ENCODE measurements at places on chromosomes 2 and 18.
A peak's percentile ranks its signal among the peaks of the same experiment; 100 is the strongest.

GRCh38 chr2:222797871-222798270 lies 63.0 kb upstream of the ACSL3 start:
- no peak for DNase-seq

GRCh38 chr2:232713505-232713904 lies 16.4 kb downstream of the GIGYF2 start:
- no peak for DNase-seq

GRCh38 chr2:55156326-55156725 lies 75.8 kb downstream of the CLHC1 start:
- DNase-seq: no peak

DNA sequence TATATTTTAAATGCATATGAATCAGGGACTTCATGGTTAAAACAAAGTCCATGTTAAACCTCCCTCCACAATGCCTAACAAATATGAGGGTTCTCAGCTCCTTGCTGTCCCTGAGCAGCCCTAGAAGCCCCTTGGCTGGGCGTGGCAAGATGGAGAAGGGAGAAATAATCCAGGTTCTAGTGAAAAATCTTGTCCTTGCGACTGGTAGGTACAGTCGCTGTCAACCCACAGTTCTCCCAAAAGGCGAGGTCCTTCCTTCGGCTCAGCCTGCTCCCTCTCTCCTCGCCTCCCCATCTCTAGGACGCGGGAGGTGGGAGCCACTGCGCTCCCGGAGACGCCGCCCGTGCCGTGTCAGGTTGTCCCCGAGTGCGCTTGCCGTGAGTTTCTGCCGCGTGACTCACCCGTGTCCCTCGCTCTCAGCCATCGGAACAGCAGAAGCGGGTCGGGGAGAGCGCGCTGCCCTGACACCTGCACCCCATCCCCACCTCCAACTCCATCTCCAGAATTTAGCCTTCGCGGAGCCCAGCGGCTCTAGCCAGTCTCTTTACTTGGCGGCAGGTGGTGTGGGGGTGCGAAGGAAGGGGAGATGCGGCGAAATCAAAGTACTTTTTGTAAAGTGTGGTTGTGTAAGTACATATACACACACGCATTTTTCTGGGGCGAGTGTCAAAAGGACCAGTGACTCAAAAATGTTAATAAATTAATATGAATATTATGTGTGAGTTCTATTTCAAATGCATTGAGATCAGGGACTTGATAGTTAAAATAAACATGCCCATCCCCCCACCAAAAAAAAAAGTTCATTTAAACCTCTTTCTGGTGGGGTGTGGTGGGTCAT lies 65.1 kb upstream of the TMEM17 start:
- DNase-seq: no peak

- DNase-seq: no peak
Observed at GRCh38 chr2:71122387-71123298, 7.4 kb downstream of the MCEE start.

DNA sequence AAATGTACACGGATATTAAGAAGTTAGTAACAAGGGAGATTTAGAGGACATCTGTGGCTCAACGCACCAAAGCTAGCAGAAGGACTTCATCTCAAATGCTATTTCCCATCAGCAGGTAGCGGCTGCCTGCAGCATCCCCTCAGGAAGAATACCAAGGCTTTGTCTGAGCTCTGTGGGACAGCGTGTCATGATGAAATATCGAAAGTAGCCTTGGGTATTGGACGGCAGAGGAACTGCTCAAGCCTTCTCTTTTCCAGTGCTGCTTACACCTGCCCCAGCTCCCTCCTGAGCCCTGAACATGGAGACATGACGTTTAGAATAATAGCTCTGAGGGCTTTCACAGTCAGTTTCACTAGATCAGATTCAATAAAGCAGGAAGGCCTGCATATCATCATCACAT lies 241.6 kb downstream of the SUCLG1 start:
- DNase-seq: no peak

GRCh38 chr2:140584471-140584870 lies 1546.3 kb downstream of the LRP1B start:
- DNase-seq: no peak

- no peak for DNase-seq
Observed at GRCh38 chr2:20148923-20149702, 75.8 kb downstream of the SDC1 start.

DNA sequence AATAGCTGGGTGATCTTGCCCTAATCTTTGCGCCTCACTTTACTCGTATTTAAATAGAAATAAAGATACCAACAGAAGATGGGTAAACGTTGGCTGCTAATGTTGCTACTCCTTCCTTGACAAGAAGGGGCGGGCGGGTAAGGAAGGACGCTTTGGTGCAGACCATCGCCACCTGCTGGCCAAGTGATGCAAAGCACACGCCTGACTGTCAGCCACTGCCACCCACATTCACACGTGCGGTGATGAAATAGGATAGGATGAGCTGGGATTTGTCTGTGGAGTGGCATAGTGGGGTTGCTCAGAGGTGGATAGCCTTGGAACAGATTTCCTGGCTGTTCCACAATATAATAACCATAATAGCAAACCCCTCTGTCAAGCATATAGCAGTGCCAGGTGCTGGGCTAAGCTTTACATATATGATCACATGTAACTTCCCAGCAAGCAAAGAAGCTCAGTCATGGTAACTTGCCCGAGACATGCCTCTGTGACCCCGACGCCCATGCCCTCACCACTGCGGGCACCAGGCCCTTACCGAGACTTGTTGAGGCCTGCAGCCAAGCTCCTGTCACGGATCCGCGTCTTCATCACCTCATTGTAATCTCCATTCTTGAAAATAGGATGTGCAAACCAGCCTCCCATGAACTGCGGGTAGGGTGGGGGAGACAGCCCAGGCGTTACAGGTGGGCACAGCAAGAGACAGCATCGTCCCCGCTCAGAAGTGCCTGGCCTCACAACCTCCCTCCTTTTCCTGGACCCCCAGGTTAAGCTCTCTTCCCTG lies 39.3 kb downstream of the LCT start:
- DNase-seq: peak; percentile 87

GRCh38 chr2:213185147-213185822 lies 33.9 kb upstream of the IKZF2 start:
- no peak for DNase-seq

- no peak for DNase-seq
Observed at GRCh38 chr2:17803497-17803896, 12.8 kb upstream of the MSGN1 start.

DNA sequence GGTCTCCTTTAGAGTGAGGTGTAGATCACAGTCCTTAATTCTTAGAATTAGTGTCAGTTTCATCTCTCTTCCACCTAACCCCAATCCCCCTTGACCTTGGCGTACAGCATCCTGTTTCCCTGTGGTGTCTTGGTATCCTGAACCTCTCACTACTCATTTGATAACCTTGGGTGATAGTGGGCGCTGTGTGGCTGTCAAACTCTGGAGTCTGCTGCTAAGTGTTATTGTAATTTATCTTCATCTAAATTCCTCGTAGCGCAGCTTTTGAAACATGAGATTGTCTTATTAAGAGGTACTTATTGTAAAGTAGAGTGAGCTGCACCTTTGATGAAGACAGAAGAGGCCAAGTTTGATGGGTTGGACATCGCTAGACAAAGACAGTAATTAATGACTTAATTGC lies 222.6 kb upstream of the SPRED2 start:
- DNase-seq: no peak

DNA sequence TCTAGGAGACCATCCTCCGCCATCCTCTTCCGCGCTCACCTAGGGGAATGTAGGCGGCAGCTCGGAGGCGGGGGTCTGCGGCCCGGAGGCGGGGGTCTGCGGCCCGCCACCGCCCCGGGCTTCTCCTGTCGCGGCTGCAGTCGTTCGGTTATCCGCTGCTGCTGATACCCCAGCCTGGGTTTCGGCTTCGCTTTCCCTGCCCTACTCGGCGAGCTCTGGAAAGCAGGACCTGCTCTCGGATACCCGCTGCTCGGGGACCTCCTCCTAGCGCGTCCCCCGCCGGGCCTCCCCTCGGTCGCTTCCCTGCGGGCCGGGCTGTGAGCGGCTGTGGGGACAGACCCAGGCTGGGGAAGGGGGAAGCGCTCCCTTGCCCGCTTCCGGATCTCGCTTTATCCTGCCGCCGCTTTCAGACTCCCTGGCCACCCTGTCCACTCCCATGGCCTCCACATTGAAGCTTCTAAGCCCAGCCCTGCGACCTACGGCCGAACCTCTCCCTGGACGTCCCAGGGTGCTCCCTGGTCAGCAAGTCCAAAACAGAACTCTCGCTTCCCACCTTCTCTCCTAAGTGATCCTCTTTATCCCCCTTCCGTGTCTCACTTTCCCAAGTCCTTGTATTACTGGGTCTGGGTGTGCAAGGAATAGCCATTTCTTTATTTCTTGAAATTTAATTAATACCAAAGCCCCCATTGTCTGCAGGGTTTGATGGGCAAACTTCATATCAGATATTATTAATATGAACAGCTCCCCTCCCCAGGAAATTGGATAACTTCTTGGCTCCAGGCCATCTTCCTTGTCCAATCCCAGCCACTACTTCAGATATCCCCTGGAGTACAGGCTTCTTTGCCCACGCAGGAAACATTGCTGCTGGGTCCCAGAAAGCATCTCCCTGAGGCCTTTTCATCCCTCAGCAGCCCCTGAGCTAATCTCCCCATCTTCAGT lies 769 bp downstream of the FKBP1B start:
- DNase-seq: peak; percentile 31

GRCh38 chr2:85410584-85411404 lies 628 bp upstream of the CAPG start:
- no peak for DNase-seq

- DNase-seq: no peak
Observed at GRCh38 chr18:54436501-54436900, 78.8 kb downstream of the C18orf54 start.

DNA sequence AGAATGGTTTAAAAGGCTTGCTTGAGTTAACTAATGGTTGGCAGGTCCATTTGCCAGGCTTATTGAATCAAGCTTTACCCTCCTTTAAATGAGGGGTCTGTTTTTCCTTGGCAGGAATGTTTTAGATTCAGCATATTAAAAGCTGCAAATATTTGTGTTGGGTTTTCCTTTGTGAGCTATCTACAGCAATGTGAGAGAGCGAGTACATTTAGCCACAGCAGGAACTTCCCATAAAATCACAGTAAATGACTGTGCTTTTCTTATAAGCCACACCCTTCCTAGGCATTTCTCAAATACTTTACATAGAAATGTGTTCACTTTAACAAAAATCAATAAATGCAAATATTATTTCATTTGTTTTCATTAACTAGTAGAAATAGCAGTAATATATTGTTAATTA lies 23.9 kb downstream of the CALCRL start:
- DNase-seq: no peak
